Cortex of kidney (tissue), 1 donor: ENCODE measurements at places on chromosomes 4 and X.

- no peak for DNase-seq
Observed at GRCh38 chr4:84378356-84378755, 120.7 kb downstream of the NKX6-1 start.

GRCh38 chr4:174214101-174214878, 69.2 kb downstream of the FBXO8 start:
- DNase-seq, result no peak

GRCh38 chrX:24696294-24696693, 2.6 kb downstream of the POLA1 start:
- no peak for DNase-seq

GRCh38 chr4:128979934-128980333, 113.4 kb downstream of the SCLT1 start:
- DNase-seq, result no peak

DNA sequence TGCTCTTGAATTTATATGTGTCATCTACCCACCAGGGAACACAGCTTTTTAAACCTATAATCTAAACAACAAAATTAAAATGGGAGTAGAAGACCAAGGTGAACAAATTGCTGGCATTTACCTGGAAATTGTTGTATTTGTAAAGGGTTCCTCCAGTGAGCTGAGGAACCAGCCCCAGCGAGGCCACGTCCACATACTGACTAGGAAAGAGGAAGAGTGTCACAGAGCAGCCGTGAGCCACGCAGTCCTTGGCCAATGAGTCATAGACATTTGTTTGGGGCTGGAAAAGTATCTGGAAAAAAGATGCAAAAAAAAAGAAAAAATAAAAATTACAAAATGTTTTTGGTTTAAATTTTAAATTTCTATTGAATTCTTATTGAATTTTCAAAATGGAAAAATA, 58.7 kb downstream of the METTL14 start:
- no peak for DNase-seq

DNA sequence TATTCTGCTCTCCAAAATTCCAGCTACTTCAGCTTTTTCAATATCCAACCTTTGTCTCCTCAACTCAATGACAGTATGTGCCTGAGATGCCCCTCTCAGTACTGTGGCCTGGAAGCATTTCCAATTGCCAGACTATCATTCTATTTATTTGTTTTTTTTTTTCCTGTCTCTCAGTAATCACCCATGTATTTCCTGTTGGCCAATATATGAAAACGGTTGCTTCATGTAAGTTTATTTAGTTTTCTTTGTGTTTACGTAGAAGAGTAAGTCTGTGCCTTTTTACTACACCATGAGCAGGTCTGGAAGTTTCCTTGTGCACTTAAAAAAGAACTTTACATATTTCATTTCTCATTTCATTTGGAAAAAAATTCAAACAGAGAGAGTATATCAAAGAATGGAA, 537.5 kb upstream of the SPANXN1 start:
- no peak for DNase-seq

DNA sequence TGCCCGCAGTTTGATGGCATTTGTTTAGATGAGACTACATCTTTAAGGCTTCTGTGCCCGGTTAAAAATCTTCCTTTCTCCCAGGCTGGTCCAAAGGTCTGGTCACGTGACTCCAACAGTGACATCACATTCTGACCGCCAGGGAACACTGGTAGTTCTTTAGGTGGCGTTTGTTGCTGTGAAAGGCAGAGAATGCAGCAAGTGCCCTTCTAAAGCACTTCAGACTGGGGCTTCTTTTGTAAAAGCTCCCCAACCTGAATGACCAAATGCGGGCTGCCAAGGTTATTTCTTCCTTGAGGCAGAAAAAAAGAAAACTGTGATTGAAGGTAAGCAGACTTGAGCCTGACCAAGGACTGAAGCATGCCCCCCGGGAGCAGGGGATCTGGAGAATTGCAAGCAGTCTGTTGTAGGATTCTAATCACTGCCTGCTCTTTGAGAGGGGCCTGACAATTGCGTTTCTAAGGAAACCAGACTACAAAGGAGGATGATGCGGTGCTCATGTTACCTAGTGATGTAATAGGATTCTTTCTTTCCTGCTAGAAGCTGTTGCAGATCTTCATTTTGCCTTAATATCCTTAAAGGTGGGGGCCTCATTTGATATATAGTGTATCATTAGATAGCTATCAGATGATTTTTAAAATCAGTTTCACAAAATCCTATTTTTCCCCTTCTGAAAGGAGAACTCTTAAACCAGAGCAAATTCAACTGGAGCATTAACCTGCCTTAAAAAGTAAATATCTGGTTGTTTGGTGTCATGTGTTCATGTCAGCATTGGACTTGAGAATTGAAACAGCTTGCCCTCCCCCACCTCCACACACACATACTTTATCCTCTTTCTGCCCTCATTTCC, 133.1 kb downstream of the AKAP4 start:
- no peak for DNase-seq
